ENCODE measurements at places on chromosomes 3 and 15. TPM values are rescaled to one million over a fixed set of nuclear protein-coding genes. Genes with fewer than 3 reads are reported as not detected.

Gene ANKDD1A
- total RNA-seq: 2.5 TPM

Gene GMNC
- total RNA-seq: not detected

Gene TMOD2
- total RNA-seq: 0.71 TPM

Gene EAF2
- not detected for total RNA-seq

Gene RTF1
- total RNA-seq: 41.8 TPM

Gene SAXO2
- total RNA-seq: not detected

Gene P3H2
- 185 TPM for total RNA-seq

Gene SLCO2A1
- total RNA-seq: not detected

Gene RPS27L
- total RNA-seq: 360 TPM

Gene GPR149
- total RNA-seq: not detected

Gene CYP1A2
- not detected for total RNA-seq

Gene DBR1
- 11.9 TPM for total RNA-seq

Gene PRR20G
- total RNA-seq: not detected

Gene GPR27
- total RNA-seq: 12.1 TPM

Gene CD96
- not detected for total RNA-seq

All from Caki2 (cell line).